Neural progenitor cell (in vitro differentiated cells): ENCODE measurements at places on chromosomes 13 and 19. TPM values are rescaled to one million over a fixed set of nuclear protein-coding genes. Genes with fewer than 3 reads are reported as not detected.

DNA sequence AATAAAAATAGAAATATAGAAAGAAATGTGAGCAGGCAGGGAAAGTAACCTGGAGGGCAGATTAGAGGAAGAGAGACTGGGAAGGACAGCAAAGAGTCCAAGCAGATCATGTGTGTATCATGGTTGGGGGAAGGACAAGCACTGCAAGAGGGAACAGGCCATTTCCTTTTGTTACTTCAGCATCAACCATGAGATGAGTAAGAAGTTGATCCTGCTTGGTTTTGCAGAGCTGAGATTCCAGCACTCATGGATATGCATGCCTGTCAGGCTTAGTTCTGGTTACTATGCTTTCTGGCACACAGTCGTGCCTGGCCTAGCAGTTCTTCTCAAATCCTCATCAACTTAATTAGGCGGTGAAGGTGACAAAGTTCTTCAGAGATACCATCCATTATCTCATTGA is 18.1 kb downstream of the NALCN start:
- DNase-seq: no peak

GRCh38 chr19:12778017-12778904 is 2.9 kb upstream of the HOOK2 start:
- peak; percentile 56 for DNase-seq

GRCh38 chr13:104983601-104984000 is 1551.9 kb downstream of the EFNB2 start:
- DNase-seq: no peak

- no peak for DNase-seq
Observed at GRCh38 chr13:106087201-106087600, 448.3 kb downstream of the EFNB2 start.

The IGFLR1 gene
- total RNA-seq: 5.0 and 9.2 TPM in 2 replicates

The DHRS12 gene
- total RNA-seq: 5.2 and 7.6 TPM in 2 replicates

DNA sequence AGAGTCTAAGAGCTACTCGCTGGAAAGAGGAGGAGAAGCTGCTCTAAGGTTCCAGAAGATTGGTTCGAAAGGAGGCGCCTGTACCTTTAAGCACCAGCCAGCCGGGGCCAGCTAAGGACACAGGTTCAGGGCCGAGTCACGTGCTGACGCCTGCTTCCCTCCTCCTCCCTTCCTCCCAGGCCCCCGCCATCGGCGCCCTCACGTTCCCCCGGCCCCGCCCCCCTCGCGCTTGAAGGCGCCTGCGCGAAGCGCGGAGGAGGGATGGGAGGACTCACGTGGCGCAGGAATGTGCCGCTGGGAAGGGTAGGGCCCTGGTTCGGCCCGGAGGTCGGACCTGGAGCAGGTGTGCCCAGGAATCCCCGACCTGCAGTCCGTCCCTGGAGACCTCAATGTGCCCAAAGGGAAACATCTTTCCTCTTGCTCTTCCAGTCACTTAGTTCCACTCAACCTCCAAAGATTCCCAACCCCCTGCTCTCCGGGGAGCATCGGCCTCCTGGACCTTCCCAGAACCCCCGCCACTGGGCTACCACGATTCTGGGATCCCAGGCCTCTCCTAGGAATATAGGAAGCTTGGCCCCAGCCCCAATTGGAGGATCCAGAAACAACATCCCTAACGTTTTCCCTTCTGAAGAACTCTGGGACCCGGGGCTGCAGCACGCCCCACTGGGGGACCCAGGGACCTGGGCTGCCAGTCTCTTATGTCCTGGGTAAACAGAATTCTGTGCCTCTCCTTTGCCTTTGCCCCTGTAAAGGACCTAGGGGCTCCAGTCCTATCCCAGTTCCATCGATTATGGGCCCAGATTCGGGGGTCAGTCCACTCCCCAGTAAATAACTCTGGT is 2.5 kb downstream of the DBP start:
- peak; percentile 96 for DNase-seq

GRCh38 chr19:42228641-42229040 is 8.5 kb downstream of the ZNF526 start:
- no peak for DNase-seq

The ZNF154 gene
- total RNA-seq: 16.9 and 17.3 TPM in 2 replicates

GRCh38 chr13:32682740-32683139 is 96.5 kb downstream of the PDS5B start:
- DNase-seq: no peak

The ADGRE3 gene
- total RNA-seq: not detected in 2 replicates

The WBP4 gene
- 9.0 and 12.9 TPM in 2 replicates for total RNA-seq

GRCh38 chr19:50181121-50181520 is 18.0 kb upstream of the IZUMO2 start:
- DNase-seq: no peak

DNA sequence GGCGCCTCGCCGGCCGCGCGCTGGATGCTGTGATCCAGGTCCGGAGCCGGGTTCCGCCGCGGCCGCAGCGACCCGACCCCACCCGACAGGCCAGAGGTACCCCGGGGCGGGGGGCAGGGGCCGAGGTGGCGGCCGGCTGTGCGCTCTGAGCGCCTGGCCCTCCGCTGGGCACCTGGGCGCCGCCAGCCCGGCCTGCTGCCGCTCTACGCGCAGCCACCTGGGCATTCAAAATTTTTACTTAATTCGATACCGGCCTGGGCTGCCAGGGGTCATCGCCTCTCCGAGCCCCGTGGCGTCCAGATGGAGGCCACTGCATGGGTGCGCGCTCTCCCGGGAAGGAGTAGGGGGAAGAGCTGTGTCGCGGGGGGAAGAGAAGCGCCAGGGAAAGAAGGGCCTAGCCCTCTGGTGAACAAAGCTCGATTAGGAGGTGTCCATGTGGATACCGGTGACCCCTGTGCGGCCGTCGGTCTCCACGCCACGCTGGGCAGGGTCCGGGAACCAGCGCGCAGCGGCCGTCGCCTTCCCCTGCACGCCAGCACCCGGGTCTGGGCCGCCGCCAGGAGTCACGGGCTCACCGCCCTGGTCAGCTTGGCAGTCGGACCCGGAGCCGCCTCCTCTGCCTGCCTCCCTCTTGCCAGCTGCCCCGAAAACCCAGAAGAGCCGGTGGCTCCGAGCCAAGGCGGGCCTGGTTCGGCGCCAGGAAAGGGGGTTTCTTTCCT is 666 bp downstream of the BIVM start:
- peak; percentile 46 for DNase-seq

The ZNF568 gene
- total RNA-seq: 6.3 and 8.9 TPM in 2 replicates

The ZNF99 gene
- total RNA-seq: not detected in 2 replicates

GRCh38 chr19:43674183-43674582 is 4.2 kb upstream of the PLAUR start:
- DNase-seq: no peak

The TRPM4 gene
- 3.1 and 11.2 TPM in 2 replicates for total RNA-seq

The CRB3 gene
- 1.2 and 1.3 TPM in 2 replicates for total RNA-seq

DNA sequence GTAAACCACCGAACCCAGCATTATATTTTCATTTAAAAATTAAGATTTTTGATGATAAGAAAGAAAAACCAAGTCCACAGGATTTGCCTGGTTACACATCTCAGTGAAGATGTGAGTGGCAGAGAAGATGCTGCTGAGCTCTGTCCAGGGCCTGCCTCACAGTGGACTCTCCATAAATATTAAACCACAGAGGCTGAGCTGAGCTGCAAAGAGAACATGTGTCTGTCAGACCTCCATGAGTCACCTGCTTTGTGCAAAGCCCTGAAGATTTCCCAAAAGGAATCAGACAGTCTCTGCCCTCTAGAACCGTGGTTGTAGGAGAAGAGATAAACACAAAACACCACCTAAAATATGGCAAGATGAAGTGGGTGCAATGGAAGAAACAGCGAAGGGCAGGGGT is 127.2 kb upstream of the TSC22D1 start:
- no peak for DNase-seq

The TPRX2 gene
- total RNA-seq: not detected in 2 replicates

GRCh38 chr13:54029226-54029625 is 1000.6 kb downstream of the OLFM4 start:
- no peak for DNase-seq

DNA sequence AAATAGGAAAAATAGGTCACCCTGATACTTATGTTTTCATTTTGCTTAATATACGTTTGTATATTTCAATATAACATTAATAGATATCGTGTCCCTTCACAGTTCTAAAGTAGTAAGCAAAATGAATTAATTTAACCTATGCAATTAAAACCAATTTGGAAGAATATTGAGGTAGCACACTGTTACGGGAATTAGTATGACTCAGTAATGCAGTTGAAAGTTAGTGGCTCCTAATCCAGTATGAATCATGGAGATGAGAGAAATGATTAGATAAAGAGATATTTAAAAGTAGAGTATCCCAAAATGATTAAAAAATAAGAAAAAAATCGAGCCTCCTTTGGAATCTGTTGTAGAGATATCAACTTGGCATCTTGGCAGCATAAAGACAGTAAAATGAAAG is 177.0 kb upstream of the SLITRK6 start:
- no peak for DNase-seq

The SHANK1 gene
- total RNA-seq: 1.4 and 2.3 TPM in 2 replicates

DNA sequence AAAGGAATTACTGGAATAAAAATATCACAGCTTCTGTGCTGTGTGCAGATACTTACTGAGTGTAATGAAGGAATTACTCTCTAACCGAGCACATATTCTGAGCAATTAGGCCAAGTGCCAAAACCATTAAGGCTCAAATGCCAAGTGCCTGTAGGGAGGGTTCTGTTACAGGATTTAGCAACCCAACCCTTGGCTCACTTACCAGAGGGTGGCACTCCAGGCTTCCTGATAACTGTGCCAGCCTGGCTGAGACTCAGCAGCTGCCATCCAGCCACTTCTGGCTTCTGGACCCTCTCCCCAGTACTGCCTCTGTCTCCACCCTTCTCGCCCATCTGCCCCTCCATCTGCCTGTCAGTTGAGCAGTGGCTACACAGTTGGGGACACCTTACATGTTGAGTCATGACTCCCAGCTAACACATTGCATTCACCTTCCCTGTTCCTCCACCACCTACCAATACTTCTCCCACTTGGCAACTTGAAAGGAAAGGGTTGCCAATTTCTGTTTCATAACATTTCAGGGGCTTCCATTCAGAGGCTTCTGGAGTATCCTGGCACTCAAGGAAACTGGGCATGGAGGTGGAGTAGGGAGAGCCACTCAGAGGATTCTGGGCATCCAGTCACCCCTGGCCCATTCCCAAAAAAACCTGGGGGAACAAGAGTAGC is 110.5 kb downstream of the COG6 start:
- DNase-seq: peak; percentile 52

- no peak for DNase-seq
Observed at GRCh38 chr13:49532593-49532992, 36.8 kb downstream of the PHF11 start.

GRCh38 chr13:103772576-103772975 is 706.4 kb upstream of the SLC10A2 start:
- no peak for DNase-seq

DNA sequence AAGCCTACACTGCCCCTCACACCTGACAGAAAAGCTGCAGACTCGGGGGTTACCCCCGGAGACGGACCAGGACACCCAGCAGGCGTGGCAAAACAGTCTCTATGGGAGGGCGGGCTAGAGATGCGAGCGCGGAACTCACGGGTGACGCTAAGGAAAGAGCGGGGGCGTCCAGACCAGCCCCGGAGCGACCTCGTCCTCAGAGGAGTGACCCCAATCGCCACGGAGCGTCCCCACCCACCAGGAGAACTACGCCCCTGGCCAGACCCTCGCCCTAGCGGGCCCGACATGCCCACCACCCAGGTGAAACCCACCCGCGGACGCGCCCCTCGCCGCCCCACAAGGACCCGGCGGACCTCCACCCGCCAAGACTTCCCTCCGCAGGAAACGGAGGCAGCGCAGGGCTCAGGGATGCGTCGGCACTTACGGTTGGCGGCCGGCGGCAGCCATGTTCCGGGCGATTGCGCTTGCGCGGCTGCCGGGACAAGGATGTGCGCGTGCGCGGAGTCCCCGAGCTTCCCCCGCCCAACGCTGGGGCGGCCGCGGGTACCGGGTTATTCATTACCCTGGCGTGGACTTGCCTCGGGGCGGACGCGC is at the start of gene ZNF329:
ZNF329 (minus strand) TSS at position 462 of the 594 bp plus-strand sequence. CDS start 21,286 bp downstream, outside the sequence.
- peak; percentile 94 for DNase-seq

The KEAP1 gene
- 25.2 and 41.7 TPM in 2 replicates for total RNA-seq

GRCh38 chr13:114059946-114060860 is 72.2 kb downstream of the RASA3 start:
- DNase-seq: no peak

DNA sequence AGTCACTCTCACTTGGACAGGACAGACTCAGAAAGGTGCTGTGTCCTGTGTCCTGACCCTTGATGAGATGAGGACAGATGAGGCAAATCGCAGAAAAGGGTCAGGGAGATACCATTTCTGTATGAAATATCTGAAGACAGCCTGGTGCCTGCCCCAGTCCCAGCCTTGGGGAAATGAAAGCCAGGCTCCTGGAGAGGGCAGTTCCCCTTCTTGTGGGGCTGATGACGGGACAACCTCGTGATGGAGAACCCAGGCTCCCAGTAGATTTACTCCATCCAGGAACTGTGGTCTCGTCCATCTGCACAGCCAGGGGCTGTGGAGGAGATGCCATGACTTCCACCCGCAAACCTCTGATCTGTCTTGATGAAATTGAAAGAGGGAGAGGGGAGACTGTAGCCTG is 13.8 kb downstream of the LILRB1 start:
- DNase-seq: no peak

The ZNF726 gene
- total RNA-seq: 0.31 TPM in 1 of 2 replicates, not detected in the other

DNA sequence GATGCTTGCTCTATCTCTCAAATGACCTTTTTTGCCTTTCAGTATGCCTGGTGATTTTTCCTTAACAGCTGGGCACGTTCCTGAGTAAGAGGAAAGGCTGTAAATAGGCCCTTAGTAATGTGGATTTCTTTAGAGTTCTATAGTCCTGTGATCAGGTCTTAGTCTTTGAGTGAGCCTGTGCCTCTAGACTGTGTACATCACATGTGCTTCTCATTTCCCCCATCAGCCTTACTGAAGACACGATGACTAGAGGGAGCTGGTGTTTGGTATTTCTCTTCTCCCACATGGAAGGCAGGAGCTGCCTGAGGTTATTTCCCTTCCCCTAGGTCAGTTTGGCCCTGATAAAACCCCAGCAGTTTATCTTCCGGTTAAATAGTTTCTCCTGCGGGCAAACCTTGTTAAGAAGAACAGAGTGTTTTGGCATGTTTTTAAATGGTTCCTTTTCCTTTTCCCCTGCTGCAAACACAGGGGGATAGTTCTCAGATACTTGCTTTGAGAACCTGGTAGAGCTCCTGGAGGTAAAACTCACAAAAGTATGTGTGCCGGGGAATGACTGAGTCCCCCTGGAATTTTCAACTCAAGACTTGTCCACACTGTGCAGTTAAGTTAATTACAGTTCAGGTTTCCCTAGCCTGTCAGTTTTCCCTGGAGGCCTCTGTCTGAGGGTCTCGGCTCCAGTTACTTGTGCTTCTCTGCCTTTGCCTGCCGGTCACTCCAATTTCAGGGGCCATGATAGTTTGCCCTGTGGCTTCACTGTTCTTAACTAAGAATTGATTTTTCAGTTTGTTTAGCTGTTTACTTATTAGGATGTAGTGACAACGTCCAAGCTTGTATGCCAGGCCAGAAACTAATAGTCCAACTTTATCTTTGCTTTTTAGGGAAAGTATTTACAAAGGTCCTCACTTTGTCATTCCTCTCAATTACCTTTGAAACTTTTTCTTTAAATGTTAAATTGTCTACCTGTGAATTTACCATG is 94.4 kb downstream of the URI1 start:
- no peak for DNase-seq

GRCh38 chr19:55386493-55386971 is 800 bp downstream of the RPL28 start:
- DNase-seq: no peak

The NUMBL gene
- total RNA-seq: 6.4 and 19.8 TPM in 2 replicates
